NCI-H1092 (cell line): ENCODE measurements at places on chromosomes 12 and 14.

DNA sequence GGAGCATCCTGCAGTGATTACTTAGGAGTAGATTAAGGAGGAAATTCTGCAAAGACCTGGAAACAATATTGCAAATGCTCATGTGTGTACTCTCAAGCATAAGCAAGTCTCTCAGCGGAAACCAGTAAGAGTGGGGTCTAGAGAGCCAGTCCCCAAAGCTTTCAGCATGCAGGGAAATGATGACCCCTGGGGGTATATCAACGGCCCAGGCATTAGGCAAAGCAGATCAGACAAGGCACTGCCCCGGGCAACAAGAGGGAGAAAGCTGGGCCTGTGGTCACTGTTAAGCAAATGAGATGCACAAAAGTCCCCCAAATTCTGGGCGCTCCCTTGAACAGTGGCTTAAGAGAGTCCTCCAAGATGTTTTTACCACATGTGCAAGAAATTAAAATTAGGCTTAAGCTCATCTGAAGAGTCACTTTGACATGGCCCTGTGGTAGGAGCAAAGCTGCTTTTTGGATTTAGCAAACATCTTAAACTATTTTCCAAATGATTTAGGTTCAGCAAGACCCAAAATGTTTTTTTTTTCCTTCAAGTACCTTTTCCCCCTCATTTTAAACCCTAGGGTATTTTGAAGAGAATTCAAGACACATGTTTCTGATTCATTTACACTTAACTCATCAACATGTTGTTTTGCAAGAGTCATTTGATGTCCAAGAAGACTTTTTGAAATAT lies 457.1 kb upstream of the TBX3 start:
- no peak for DNase-seq

DNA sequence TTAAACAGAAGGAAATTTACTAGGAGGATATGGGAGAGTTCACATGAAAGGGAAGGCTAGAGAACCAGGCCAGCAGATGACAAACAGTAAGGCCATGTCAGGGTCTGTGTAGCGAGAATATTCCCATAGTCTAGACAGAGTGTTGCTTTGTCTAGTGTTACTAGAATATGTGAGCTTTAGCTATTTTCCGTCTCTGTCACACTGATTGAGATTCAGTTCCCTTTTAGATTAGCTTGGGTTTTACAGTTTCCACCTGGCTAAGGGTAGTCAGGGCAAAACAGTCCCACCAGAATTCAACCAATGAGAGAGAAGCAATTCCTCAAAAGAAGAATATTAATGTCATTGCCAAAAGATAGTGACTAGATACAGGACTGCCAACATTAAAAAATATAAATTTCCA lies 82.8 kb upstream of the MDM1 start:
- DNase-seq = no peak

DNA sequence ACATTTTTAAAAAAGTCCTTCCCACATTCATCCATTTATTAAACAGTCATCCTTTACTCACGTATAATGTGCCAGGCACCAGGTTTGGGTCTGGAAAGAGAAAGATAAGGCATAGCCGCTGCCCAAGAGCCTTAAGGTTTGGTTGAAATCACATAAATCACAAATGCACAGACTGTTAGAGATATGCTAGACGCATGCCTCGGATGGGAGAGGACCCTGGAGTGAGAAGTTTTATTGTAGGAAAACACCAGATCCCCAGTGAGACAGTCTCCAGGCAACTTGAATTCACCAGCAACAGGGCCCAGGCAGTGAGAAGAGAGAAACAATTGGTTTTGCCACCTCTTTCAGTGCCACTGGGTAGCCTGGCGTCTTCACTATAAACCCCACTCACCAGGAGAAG lies 305.9 kb upstream of the AMIGO2 start:
- DNase-seq = no peak

- no peak for DNase-seq
Measured at GRCh38 chr14:27305441-27305945, 707.7 kb upstream of the NOVA1 start.

GRCh38 chr12:23640754-23641153 lies 308.7 kb downstream of the SOX5 start:
- DNase-seq = peak; percentile 78

DNA sequence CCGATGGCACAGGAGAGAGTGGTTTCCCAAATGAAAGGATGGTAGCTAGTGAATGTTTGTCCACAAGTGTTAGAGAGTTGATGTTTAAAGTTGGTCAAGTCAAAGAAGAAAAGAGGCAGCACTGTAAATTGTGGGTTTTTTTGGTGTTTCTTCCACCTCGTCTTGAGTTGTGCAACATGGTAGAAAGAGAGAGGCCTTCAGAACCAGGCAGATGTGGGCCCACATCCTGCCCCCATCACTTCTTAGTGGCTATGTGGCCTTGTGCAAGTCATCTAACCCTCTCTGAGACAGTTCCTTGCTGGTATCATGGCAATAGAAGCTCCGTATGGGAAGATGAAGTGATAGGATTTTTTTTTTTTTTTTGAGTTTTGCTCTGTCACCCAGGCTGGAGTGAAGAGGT lies 60.8 kb downstream of the NDUFA12 start:
- DNase-seq = no peak

DNA sequence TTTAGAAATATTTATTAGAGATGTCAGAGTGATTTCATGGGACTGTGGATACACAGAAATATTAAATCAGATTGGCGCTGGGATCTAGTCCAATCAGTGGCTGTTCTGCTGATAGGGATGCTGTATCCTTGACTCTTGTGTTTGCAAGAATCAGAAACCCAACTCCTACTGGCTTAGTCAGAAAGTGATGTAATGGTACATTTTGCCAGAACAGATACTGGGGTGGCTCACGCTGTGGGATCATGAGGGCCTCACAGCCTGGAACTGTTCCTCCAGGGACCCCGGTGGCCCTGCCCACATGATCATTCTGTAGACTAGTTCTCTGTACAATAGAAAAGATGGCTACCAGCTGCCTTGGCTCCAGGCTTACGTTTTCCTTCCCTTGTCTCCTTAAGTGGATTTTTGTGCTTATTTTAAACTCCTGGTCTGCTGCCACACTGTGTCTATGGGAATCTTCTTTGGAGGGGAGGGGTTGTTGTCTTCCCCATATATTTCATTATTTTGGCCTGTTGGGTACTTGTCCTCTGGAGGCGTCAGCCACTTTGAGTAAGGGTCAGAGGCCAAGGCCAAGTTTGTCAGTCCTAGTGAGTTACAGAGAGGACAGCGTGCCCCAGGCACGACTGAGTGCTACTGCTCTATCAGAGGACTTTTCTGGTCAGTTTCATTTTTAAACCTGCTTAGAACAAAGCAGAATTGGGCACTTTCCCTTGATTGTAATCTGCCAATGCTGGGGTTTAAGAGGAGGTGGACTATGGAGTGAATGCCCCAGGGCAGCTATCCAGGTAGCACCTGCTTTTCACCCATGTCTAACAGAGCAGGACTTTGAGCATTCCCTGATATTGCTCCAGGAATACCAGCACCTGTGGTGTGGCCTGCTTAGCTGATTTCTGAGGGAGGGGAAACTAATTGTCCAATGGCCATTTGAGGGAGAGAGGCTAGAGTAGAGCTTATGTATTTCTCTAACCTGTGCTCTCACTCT lies 164.3 kb downstream of the SLC5A8 start:
- no peak for DNase-seq

GRCh38 chr12:12736759-12737676 lies 19.9 kb downstream of the CDKN1B start:
- DNase-seq = no peak

- no peak for DNase-seq
Measured at GRCh38 chr12:53044896-53045695, 4.8 kb upstream of the TNS2 start.

DNA sequence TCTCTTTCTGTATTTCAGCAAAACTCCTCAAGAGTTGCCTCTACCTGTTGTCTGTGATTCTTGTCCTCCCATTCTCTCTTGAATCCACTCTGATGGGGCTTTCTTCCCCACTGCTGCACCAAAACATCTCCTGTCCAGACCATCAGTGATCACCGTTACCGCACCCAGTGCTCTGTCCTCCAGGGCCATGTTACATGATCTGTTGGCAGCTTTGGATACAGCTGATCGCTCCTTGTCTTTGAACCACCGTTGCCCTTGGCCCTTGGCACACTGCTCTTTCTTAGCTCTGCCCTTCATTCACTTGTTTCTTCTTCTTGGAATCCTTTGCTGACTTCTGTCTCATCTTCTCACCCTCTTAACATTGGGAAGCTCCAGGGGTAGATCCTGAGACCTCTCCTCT lies 333.7 kb upstream of the FKBP4 start:
- DNase-seq = no peak

GRCh38 chr14:95227279-95227860 lies 70.0 kb upstream of the DICER1 start:
- DNase-seq = peak; percentile 86

DNA sequence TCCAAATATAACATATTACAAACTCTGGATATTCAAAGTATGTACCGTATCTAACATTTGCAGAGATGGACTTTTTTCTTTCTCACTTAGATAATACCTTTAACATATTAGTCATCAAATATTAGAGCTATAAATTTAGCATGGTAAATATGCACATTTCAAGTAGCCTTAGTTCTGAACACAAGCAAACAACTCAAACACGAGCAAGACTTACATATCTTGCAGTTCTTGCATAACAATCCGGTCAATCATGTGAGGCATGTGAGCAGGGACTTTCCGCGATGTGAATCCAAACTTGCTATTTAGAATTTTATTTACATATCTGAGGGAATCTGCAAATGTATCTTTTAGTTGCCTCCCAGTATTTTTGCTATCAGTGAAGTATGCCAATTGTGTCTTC lies 22.1 kb upstream of the SYCP3 start:
- no peak for DNase-seq

- DNase-seq = no peak
Measured at GRCh38 chr14:74572726-74573301, 39.2 kb downstream of the LTBP2 start.

GRCh38 chr12:123122626-123123025 lies 28.3 kb downstream of the PITPNM2 start:
- DNase-seq = no peak

GRCh38 chr12:33156042-33156441 lies 259.5 kb upstream of the PKP2 start:
- DNase-seq = no peak

DNA sequence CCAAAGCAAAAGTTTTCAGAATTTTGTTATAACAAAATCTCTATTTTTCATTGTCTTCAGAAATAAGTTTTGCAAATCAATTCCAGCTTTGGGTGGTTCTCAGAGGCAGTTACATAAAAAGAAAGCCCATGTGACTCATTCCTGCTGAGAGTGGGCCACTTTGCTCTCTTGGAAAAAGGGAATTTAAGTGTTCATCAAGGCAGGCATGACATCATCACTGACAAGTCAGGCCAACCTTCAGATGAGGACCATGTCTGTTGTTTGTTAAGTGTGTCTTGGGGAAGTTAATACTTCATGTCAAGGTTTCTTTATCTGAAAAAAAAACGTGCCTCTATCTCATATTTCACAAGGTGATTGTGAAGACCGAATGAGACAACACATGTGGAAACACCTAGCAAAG lies 519.8 kb upstream of the TMPO start:
- no peak for DNase-seq

- DNase-seq = no peak
Measured at GRCh38 chr12:72995616-72996015, 723.4 kb downstream of the TRHDE start.

DNA sequence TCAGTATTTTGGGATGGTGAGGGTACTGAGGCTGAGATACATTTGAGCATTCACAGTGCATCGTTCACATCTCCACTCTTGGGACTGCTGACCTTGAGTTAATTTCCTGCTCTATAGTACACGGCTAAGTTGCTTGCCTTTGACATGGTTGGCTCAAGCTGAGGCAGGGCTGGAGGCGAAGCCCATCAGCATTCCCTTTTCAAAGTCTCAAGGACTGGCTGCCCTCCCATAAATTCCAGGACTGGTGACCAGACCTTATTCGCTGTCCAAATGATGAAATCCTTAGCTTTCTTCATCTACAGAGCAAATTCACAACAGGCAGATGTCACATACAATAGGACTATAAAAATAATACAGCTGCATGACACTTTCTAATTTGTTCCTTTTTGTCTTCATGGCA lies 85.9 kb downstream of the SSPN start:
- DNase-seq = no peak

- DNase-seq = no peak
Measured at GRCh38 chr12:26551385-26551784, 281.6 kb downstream of the ITPR2 start.

GRCh38 chr12:81077329-81077685 lies 572 bp upstream of the ACSS3 start:
- no peak for DNase-seq

DNA sequence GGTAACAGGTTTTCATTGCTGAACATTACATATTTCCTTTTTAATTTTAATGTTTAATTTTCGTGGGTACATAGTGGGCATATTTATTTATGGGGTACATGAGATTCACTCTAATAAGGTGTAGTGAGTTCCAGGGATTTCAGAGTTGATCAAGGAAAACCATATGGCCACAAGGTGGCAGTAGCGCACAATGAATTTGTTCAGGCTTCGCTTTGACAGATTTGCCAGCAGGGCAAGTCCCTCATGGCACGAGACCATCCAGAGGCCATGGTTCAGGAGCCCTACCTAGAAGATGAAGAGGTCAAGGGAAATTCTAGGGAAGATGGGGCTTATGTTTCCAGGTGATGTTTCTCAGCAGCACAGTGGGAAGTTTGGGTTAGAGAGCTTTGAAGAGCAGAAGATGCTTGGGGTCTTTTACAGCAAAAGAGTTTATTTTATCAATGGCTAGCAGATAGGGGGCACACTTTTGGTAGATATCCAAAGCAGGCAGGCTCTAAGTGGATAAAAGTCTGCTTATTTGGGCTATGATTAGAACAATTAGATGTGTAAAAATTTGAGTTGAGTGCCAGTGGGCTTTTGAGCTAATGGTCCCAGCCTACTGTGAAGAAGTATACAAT lies 1004.4 kb downstream of the AACS start:
- peak; percentile 58 for DNase-seq

GRCh38 chr14:88095791-88096190 lies 90.9 kb downstream of the GPR65 start:
- no peak for DNase-seq

- DNase-seq = no peak
Measured at GRCh38 chr14:70926235-70926830, 19.1 kb downstream of the PCNX1 start.

GRCh38 chr12:76470028-76470939 lies 89.3 kb downstream of the OSBPL8 start:
- no peak for DNase-seq

- no peak for DNase-seq
Measured at GRCh38 chr14:100317912-100318808, 5.0 kb upstream of the SLC25A47 start.
